Peyer's patch (tissue), 4 donors: ENCODE measurements at places on chromosomes 16 and 17. TPM values are rescaled to one million over a fixed set of nuclear protein-coding genes. Genes with fewer than 3 reads are reported as not detected.

Gene IL34
- 3.2 TPM for total RNA-seq

Gene MT1F
- total RNA-seq: 46.1 TPM

Gene STH
- not detected for total RNA-seq

Gene TEN1
- total RNA-seq: 15.2 TPM

Gene GPR179
- 0.18 TPM for total RNA-seq

Gene C16orf92
- not detected for total RNA-seq
